ENCODE measurements at places on chromosomes 6 and 20.

- no peak for DNase-seq
Measured at GRCh38 chr6:148987982-148988381, 241.2 kb downstream of the UST start.

DNA sequence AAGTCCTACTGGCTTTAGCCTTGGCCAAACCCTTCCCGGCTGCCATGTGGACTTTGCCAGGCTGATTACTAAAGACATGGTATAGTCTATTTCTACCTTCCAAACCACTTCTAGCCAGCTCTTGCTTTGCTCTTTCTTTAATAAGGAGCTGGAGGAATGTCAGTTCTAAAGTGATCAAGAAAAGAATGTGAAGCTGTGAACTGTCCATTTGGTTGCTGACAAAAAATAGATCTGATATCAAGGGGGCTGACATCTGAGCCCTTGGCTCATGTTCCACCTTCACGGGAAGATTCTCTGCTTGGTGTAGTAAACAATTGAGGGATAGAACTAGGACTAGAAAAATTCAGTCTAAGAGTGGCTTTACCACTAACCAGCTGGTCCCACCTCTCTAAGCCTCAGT, 22.6 kb downstream of the GNAS-AS1 start:
- DNase-seq = no peak

GRCh38 chr6:149052350-149053106, 265.0 kb upstream of the TAB2 start:
- DNase-seq = no peak

DNA sequence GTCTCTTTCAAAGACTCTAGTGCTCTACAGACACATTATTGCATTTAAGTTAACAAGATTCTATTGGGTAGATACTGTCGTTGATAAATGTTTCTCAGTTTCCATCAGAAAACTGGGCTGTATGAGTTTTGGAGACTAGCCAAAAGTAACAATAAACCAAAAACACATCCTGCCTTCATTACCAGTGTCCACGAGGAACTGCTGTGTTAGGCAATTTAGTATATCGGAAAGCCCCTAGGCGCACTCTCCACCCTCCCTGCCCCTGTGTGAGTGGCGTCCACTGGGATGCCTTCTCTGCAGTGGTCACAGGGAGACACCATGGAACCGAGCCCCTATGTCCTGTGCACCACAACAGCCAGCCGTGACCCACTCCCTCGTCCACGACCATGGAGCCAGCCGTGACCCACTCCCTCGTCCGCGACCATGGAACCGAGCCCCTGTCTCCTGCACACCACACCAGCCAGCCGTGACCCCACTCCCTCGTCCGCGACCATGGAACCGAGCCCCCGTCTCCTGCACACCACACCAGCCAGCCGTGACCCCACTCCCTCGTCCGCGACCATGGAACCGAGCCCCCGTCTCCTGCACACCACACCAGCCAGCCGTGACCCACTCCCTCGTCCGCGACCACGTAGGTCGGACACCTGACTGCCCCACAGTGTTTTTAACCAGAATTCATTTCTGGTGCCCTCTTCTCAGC, 35.3 kb downstream of the DLL1 start:
- no peak for DNase-seq

DNA sequence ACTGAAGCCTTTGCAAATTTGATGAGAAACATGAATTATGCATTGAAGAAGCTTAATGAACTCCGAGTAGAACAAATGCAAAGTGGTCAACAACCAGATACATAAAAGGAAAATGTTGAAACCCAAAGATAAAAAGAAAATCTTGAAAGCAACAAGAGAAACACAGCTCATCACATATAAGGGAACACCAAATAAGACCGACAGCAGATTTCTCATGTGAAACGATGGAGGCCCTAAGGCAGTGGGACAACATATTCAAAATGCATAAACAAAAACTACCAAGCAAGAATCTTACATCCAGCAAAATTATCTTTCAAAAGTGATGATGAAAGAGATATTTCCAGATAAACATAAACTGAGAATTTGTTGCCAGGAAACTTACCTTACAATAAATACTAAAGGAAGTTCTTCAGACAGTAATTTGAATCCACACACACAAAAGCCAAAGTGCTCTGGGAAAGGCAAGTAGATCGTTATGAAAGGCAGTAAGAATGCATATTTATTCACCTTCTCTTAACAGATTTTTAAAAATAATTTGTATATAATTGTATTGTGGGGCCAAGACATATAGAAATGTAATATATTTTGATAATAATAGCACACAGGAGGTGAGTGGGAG, 22.5 kb downstream of the SLC52A3 start:
- no peak for DNase-seq

- DNase-seq = no peak
Measured at GRCh38 chr20:50399917-50400704, 110.1 kb upstream of the PTPN1 start.

GRCh38 chr6:31829633-31830283, 2.2 kb downstream of the HSPA1B start:
- no peak for DNase-seq

DNA sequence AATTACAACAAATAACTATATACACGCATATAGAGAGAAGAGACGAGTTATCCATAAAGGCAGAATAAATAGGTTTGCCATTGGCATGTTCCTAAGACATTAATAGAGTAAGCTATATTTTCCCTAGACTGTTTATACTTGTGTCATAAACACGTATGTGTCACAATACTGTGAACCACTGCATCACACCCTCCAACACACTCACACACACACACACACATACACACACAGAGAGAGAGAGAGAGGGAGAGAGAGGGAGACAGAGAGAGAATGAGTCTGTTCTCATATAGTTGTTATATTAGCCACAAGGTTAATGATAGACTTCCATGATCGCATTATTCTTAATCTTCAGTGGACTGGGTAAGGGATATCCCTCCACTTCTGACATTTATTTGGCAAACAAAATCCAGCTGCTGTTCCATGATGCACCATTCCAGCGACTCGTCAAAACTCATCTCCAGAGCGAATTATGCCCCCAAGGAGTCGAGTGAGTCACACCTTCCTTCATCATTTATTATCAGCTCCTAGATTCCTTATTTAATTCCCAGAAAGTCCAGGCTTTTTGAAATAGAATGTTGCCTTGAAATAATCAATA, 82.8 kb upstream of the HIVEP1 start:
- DNase-seq = no peak

GRCh38 chr6:16256781-16257180, 18.4 kb downstream of the GMPR start:
- DNase-seq = no peak

- no peak for DNase-seq
Measured at GRCh38 chr6:111691345-111692225, 85.9 kb upstream of the TRAF3IP2 start.

- DNase-seq = no peak
Measured at GRCh38 chr20:8291873-8292272, 159.8 kb downstream of the PLCB1 start.

- no peak for DNase-seq
Measured at GRCh38 chr6:156311291-156311690, 465.9 kb upstream of the ARID1B start.

DNA sequence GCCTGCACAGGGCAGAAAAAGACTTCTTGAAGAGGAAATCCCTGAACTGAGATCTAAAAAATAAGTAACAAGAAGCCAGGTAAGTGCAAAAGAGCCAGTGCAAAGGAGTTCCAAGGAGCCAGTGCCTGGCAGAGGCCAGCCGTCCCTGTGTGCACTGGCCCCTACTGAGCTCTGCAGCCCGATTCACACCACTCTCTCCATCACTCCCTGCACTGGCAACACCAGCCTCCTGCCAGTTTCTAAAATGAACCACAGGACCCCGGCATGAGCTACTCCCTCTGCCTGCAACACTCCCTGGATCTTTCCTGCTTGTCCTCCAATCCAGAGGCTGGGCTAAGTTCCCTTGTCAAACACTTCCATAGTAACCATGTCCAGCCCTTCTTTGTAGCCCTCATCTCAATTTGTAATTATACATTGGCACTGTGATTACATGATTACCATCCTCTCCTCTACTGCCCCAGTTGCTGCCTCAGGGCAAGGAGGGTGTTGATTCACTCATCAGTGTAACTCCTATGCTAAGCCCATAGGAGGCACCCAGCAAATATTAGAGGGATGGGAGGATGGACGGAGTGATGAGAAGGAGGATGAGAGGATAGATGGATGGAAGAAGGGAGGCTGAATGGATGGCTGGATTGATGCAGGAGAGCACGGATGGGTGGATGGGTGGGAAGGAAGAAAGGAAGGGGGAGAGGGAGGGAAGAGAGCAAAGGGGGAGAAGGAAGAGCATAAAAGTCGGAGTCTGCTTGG, 49.3 kb downstream of the SIRPA start:
- DNase-seq = no peak

DNA sequence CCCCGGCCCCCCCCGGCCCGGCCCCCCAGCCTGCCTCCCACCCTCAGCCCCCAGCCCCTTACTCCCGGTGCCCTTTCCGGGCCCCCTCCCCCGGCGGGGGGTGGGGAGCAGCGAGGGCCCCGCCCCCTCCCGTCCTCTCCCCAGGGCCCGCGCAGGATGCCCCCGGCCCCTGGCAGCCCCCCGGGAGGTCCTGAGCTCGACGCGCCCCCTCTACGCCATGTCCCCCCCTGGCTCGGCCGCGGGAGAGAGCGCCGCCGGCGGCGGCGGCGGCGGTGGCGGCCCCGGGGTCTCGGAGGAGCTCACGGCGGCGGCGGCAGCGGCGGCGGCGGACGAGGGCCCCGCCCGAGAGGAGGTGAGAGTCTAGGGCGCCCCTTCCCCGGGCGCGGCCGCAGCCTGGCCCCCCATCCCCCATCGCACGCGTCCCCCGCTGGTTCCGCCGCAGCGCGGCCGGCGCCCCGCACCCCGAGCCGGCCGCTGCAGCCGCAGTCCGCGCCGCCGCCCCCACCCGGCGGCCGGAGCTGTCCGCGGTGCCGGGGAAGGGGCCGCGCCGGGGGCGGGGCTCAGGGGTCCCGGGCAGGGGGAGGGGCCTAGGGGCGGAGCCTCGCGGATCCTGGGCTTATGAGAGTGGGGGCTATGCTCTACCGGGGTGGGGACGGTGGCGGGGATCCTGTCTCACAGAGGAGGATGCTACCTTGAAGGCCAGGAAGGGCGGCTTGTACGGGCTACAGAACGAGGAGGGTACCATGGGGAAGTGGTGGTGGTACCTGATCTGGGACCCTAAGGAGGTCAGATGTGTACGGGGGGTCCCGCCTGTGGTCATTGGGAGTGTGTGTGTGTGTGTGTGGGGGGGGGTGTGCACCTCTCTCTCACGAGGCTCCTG, 516 bp downstream of the TMEM151B start:
- DNase-seq = peak; percentile 45

GRCh38 chr6:22102671-22103070, 194.2 kb downstream of the PRL start:
- no peak for DNase-seq
